ENCODE measurements at places on chromosomes 1 and 21.

- no peak for DNase-seq
These were observed 30.2 kb upstream of the RGS8 start for GRCh38 chr1:182714546-182714945.

- no peak for DNase-seq
These were observed 358.7 kb downstream of the LTN1 start for GRCh38 chr21:28633839-28634555.

DNA sequence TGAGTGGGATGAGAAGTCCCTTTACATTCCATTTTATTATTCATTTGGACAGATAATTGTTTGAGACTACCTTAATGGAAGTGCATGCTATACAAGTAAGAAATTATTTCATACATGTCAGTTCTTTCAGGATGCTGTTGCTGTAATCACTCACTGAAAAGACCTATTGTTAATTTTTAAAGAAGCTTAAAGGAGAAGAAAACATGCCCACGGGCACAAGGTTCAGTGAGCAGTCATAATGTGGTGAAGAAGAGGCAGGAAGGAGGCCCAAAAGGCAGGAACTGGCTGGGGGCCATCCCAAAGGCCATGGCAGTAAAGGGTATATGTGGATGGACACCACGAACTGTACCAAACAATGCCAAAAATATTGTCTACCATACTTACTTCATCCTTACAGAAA is 206.0 kb downstream of the LYPLAL1 start:
- DNase-seq = no peak

DNA sequence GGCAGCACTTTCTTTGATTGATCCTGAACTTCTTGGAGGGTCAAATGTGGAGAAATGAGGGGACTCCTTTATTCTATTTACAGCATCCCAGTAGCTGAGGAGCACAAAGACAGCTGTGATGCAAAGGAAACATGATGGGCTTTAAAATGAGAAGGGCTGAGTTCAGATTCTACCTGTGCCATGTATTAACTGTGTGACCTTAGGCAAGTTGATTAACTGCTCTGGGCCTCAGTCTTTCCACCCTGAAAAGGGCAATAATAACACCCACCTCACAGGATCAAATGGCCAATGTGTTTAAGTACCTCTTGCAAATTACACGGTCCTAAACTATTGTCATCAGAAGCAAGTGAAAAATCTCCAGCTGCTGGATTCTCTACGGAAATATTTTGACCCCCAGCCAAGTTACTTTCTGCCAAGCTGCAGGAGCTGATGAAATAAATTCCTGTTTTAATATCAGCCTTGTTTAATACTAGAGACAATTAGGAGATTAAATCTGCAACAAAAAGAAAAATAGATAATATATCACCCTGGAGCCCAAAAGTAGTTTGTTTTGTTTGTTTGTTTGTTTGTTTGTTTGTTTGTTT is 15.7 kb downstream of the TMEM81 start:
- DNase-seq = no peak

- DNase-seq = no peak
These were observed 6.6 kb upstream of the TMEM240 start for GRCh38 chr1:1547011-1547410.

- no peak for DNase-seq
These were observed 75.8 kb upstream of the VTCN1 start for GRCh38 chr1:117286562-117286961.

DNA sequence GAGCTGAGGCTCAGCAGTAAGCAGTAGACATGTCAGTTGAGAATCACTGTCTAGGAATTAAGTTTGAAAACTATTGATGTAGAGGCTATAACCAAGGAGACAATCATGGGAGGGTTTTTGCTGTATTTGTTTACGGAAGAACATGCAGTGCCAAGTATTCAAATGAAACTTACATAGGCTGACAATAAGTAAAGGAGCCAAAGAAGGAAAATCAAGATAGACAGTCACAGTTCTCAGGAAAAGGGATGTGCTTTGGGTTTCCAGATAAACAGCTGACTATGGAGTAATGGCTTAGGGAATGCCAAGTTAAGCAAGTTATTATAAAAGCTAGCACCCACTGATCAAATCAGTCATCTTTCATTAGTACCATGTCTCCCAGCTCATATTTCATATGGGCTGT is 21.5 kb downstream of the GNG12 start:
- DNase-seq = no peak

- DNase-seq = no peak
These were observed 9.9 kb upstream of the NADK start for GRCh38 chr1:1788136-1788535.

GRCh38 chr1:199756066-199756465 is 271.4 kb upstream of the NR5A2 start:
- DNase-seq = no peak

- DNase-seq = no peak
These were observed 206.6 kb downstream of the DSCAM start for GRCh38 chr21:40640266-40640789.

DNA sequence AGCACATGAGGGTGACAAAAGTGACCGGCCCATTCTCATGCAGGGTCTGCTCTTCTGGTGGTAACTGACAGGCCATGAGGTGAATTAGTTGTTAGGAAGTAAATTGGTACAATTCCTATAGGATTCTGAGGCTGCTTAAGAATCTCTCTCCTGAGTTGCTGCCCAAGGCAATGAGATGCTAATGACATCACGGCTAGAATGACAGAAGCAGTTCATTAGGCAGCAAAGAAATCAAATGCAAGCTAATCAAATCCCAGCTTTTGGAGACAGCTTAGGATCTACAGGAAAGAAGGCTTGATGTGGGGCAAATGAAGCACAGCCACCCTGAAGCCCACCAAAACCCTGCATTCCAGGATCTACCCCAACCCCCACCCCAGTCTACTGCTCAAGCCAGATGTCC is 265.2 kb downstream of the ASTN1 start:
- DNase-seq = no peak

DNA sequence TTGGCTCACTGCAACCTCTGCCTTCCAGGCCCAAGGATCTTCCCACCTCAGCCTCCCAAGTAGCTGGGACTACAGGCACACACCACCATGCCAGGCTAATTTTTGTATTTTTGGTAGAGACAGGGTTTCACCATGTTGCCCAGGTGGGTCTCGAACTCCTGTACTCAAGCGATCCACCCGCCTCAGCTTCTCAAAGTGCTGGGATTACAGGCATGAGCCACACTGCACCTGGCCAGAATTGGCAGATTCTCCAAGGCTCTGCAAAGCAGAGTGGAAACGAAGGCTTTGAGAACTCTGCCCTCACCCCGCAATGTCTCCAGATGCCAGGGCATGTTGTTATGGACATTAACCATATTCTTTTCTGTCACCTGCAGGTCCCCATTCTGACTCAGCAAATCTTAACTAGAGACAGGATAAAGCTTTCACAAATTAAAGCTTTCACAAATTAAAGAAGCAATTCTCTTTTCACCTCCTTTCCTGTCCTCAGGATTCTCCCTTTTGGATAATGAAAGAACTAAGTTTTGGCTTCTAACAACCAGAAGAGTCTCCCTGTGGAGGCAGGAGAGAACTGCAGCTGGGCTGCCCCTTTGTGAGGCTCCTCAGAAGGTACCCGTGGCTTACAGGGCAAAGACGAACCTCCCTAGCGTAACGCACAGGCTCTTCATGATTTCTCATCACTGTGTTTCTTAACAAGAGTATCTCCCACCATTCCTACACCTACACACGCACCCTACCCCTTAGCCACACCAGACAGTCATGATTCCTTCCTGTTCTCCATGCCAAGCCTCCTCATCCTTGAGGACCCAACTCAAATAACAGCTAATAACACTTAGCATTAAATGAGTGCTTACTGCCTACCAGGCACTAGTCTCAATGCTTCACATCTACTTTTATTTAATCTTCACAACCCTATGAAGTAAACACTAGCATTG is 29.8 kb downstream of the GPA33 start:
- no peak for DNase-seq

GRCh38 chr1:53946252-53947171 is at the start of gene LRRC42:
LRRC42 (plus strand) TSS chr1:53946350; CDS start chr1:53952000, 5,650 bp downstream.
- no peak for DNase-seq

GRCh38 chr1:71080230-71080738 is 551 bp downstream of the ZRANB2 start:
- no peak for DNase-seq

- DNase-seq = peak; percentile 7
These were observed 22.7 kb downstream of the PGM1 start for GRCh38 chr1:63615768-63616420.

DNA sequence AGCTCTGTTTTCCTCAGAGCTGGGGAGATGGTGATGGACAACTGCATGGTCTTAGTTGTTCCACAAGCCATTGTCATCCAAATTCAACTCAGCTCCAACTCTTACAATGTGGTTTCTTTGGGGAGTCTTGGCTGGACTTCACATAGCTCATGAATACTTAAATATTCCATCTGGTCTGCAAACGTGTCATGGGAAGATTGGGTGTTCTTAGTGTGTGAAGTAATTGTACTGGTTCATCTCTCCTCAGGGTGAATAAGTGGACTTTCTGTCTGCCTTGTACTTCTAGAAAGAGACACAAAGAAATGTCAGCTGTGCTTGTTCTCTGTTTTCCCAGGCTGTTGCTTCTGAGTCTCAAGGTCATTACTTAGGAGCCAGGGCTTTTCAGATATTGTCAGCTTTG is 106.6 kb downstream of the VPS13D start:
- no peak for DNase-seq

DNA sequence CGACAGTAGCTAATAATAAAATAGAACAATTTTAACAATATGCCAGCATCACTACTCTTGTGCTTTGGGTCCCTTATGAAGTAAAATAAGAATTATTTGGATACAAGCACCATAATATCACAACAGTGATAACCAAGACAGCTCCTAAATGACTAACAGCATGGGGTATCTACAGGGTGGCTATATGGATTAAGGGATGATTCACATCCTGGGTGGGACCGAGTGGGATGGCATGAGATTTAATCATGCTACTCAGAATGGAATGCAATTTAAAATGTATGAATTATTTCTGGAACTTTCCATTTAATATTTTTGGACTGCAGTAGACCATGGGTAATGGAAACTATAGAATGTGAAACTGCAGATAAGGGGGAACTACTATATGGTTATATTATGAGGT is 28.1 kb upstream of the B3GALNT2 start:
- DNase-seq = no peak

DNA sequence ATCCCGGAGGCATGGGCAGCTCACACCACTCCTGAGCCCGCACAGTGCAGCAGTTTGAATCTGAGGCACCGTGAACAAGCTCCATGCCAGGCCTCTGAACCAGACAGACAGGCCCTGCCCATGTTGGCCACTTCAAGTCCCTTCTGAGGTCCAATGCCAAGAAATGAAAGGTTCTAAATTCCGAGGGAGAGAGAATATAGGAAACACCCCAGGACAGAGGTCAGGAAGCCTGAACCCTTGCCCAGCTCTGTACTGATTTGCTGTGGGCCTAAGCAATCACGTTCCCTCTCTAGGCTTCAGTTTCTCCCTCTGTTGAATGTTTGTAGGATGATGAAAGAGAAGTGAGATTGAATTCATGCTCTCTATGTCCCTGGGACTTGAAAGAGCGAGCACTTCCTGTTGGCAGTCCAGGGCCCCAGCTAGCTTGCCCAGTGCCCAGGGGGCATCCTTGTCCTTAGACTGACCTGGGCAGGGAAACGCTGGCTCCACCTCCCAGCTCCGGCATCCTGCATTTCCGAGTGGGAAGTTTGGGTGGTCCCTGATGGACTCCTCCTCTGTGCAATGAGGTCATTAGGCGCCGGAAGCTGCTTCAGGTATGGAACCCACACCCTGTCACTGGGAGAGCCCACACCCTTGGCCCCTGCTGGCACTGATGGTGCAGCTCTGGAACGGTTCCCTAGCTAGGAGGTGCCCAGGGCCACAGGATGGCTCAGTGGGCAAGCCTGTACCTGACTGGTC is 242.4 kb upstream of the TMEM51 start:
- no peak for DNase-seq

DNA sequence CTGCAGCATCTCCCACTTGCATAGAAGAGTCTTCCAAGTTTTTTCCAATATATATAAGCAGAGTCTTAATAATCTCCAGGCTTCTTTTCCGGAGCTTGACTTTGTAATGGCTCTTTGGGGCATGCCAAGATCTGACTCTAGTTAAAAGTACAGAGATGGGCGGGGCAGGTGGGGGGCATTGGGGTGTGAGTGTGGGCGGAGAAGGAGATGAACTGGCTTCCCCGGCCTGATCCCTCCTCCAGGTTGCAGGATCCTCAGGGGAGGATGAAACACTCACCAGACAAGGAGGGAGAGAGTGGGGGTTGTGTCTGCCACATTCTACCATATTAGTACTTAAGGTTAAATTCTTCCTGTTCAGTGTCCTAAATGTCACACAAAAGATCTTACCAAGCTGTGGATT is 23.0 kb downstream of the S100A10 start:
- DNase-seq = no peak

- no peak for DNase-seq
These were observed 82.9 kb upstream of the PUM1 start for GRCh38 chr1:31148409-31148808.

DNA sequence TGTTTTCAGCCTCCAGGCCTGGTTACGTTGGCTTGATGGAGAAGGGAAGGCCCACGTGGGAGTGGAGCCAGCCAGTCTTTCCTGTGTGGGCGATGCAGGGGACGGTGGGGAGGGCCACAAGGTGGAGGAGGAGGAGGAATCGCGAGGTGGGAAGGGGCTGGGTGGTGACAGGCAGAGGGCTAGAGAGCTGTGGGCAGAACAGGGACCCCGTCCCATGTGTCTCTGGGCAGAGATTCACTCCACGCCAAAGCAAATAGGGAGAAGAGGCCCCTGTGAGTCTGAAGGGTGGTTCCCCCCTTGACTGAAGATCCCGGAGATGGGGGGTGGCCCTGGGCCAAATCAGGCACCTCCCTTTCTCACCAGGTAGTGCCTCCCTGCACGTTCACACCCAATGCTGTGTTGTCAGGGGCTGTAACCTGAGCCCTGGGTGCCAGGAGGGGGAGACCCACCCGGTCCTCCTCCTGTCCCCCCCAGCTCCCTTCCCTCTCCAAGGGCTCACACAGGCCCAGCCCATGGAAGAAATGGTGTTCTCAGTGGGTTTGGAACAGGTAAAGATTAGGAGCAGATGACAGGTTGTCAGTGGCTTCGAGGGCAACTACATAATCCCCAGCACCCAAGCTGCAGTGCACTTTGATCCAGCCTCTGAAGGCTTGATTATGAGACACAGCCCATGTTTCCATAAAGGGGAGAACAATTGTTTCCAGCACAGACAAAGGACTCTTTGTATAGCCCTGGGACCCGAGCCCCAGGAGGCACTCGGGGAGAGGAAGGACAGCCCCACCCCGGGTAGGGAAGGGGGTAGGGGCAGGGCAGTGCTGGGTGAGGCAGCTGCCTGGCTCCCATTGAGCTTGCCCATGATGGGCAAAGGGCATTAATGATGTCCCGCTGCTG is 37.7 kb upstream of the GPR37L1 start:
- no peak for DNase-seq

DNA sequence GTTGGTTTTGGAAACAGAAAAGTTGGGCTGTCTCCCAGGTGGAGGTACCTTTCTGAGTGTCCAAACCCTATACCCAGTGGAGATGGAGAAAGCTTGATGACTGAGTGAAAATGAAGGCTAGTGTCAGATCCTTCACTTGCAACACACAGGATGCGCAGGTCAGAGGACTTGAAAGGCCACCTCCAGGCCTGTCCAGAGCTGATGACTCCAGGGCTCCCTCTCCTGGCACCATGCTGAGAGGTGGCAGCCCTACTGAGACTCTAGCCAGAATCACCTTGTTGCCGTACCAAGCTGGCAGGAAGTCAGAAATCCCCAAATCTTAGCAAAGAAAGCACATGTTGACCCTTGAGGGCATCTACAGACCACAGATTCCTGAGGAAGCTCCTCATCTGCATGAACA is 16.4 kb downstream of the KNCN start:
- no peak for DNase-seq

GRCh38 chr21:29064850-29065481 is 8.5 kb downstream of the CCT8 start:
- DNase-seq = no peak
